CD4-positive, alpha-beta memory T cell (primary cell): ENCODE measurements at places on chromosomes 16 and 17. TPM values are rescaled to one million over a fixed set of nuclear protein-coding genes. Genes with fewer than 3 reads are reported as not detected.

DNA sequence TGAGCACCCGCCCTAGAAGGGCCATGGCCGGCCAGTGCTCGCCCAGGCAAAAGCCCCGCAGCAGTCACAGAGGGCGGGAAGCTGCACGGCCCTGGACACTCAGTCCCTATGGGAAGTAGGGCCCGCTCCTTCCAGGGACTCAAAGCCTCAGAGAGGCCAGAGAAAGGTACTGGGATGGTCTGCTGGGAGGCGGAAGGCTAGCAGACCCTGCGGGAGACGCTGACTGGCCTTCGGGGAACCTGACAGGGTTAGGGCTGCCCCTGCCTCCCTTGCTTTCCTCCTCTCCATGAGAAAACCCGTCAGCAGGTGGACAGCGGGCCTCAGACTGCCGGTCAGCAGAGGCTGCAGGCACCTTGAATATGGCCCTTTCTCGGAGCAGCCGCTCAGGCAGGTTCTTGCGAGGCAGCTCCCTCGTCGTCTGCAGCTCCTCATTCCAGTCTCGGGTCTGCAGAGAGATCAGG, 11.5 kb downstream of the CLUH start:
- no peak for DNase-seq

GRCh38 chr16:79869304-79870015, 268.9 kb upstream of the MAF start:
- DNase-seq, result no peak

GRCh38 chr16:83949724-83950001, 3.4 kb upstream of the OSGIN1 start:
- DNase-seq, result no peak

DNA sequence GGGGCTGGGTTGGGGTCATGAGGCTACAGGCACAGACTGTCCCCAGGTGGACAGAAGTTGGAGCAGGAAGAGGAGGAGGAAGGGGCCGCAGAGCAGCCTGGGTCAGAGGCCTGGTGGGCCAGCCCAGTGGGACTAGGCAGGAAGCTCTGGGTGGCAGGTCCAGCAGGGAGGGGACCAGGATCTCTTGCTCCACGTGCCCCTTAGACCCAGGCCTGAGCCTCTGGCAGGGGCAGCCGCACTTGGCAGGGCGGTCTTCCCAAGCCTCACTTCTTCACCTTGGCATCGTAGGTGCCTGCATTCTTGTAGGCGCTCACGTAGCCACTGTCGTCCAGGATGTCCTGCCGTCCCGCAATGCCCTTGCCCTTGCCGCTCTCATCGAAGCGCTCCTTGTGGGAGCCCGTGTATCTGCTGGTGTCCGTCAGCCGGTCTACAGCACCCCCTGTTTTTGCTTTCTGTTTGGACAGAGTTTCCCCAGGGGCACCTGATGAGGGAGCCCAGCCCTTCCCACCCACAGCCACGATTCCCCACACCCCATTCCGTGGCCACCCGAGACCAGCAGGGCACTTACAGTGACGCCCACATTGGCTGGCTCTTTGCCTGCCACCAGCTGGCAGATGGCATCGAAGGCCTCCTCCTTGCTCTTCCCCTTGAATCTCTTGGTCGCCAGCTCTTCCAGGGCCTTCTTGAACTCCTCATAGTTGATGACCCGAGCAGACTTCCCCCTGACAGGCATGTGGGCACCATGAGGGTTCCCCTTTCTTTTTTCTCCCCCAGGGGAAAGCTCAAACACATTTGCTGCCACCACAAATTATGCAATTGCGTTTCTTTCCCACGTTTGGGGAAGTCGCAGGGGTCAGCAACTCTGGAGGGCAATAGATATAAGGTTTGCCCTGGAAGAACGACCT, 3.1 kb downstream of the TPPP3 start:
- DNase-seq, result no peak

DNA sequence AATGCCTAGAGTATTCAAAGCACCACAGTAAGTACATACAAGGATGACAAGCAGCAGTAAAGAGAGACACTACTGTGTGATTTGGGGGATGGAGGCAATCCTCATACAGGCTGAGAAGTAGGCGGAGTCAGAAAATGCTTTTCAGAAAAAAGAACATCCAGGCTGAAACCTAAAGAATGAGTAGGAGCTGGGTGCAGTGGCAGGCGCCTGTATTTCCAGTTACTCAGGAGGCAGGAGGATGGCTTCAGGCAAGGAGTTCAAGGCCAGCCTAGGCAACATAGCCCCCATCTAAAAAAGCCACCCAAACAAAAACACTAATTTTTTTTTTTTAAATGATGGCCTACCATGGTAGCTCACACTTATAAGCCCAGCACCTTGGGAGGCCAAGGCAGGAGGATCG, 10.3 kb downstream of the KANSL1 start:
- DNase-seq, result no peak

DNA sequence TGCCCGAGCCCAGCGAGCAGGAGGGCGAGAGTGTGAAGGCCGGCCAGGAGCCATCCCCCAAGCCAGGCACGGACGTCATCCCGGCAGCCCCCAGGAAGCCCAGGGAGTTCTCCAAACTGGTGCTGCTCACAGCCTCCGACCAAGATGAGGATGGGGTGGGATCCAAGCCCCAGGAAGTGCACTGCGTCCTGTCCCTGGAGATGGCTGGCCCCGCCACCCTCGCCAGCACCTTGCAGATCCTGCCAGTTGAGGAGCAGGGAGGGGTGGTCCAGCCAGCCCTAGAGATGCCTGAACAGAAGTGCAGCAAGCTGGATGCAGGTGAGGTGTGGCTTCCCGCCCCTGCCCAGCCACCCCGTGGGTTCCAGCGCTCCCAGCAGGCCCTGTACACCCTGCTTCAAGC, 18.0 kb downstream of the FLYWCH1 start:
- no peak for DNase-seq

DNA sequence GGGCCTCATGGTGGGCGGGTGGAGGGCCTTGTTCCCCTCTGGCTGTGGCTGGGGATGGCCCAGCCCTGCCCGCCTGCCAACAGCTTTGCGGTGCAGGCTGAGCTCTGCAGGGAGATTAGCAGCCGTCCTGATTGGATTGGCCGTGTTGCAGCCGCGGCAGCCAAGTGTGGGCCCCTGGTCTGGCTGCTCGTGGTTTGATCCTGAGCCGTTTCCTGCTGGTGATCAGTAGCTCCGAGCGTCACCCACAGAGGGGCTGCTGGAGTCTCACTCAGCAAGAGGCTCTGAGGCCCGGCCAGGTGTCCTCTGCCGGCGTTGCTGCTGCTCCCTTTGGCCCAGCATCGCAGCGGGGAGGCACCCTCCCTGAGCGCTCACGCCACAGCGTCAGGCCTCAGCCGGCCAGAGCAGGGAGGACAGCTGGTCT, 32.5 kb downstream of the BAIAP2 start:
- no peak for DNase-seq

DNA sequence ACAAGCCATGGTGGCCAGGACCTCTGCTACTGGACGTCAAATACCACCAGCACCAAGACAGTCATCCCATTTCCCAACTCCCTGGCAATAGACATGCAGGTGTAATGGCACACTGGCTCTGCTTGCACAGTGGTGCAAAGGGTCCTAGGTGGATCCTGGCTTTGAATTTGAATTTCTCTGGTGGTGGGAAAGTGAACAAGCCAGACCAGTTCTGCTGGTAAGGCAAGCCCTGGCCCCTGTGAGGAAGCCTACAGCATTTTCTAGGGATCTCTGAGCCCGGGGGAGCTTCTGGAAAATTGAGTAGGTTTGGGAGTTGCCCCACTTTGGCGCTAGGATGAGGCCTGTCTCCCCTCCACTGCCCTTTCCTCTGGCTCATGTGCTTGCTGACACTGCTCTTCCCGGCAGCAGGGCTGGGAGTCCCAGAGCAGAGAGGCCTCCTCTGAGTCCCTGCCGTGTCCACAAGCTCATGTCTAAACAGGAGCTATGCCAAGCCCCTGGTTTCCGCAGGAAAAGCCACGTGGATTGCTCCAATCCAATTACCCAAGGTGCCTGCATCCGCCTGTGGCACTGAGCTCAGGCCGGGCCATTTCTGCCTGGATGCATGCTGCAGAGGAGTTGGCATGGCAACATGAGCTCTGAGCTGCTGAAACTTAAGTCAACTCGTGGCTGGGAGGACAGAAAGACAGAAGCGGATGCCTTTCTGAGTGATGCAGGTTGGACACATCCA, 67.0 kb downstream of the PRMT7 start:
- no peak for DNase-seq

DNA sequence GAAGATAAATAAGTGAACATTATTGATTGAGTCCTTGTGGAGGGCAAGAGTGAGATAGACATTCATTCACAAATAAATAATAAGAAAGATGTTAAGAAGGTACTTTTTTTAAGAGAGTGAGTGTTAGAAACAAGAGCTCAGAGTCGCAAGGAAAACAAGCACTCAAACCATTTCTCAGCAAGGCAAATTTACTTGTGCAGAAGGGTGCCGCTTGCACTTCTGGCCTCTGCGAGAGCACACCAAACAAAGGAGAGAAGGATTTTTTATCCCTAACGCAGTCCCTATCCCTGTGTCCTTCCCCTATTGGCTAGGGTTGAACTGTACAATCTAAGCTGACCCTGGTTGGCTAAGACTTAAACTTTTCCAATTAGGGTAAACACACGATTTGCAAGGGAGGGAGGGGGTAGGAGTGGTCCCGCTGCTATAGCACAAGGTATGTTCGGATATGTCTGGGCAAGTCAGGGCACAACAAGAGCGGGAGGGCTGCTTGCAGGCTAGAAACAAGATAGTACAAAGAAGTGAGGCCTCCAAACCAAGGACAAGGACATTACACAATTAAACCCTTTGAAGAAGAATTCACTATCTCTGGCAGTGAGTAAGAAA, 156.2 kb downstream of the PPM1E start:
- no peak for DNase-seq

GRCh38 chr16:50864386-50864785, 122.5 kb downstream of the CYLD start:
- no peak for DNase-seq

DNA sequence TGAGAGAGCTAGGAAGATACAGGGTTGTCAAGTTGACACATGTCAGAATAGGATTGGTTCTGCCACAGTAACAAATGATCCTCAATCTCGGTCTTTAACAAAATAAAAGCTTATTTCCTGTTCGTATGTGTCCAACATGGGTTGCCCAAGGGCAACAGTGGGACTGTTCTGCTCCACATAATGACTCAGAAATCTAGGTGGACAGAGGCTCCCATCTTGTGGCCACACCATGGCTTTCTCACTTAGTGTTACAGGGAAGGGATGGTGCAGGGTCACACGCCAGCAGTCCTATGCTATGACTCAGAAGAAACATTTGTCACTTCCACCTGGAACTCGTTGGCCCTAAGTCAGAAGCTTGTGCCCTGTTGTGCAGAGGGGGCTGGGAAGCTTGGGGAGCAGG, 364.9 kb downstream of the SNX29 start:
- no peak for DNase-seq

DNA sequence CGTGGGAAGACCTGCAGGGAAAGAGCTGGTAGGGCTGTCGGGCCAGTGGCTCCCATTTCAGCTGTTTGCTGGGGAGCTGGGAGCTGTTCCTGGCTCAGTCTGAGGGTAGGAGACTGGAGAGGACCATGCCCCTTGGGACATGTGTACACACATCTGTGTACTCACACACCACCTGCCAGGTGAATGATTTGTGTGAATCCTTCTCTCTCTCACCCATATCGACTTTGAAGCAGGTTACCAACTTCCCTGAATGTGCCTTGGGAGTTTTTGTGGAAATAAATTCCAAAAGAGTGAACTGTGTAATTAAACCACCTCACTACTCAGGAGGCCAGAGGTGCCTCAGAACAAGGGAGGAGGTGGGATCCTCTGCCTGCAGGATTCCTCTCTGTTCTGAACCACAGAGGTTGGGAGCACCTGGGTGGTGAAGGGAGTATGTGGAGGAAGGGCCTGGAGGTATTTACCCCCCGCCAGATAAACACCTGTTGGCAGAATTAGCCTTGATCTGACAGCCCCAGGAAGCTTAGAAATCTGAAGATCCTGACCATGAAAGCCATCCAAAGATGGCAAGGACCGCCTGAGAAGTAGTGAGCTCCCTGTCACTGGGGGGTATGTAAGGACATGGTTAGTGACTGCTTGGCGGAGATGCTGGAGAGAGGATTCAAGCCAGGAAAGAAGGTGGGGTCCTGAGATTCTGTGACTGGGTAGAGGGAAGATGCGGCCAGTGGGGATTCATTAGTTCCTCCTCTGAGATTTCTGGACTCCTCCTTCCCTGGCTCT, 3.3 kb downstream of the ABCC3 start:
- no peak for DNase-seq

DNA sequence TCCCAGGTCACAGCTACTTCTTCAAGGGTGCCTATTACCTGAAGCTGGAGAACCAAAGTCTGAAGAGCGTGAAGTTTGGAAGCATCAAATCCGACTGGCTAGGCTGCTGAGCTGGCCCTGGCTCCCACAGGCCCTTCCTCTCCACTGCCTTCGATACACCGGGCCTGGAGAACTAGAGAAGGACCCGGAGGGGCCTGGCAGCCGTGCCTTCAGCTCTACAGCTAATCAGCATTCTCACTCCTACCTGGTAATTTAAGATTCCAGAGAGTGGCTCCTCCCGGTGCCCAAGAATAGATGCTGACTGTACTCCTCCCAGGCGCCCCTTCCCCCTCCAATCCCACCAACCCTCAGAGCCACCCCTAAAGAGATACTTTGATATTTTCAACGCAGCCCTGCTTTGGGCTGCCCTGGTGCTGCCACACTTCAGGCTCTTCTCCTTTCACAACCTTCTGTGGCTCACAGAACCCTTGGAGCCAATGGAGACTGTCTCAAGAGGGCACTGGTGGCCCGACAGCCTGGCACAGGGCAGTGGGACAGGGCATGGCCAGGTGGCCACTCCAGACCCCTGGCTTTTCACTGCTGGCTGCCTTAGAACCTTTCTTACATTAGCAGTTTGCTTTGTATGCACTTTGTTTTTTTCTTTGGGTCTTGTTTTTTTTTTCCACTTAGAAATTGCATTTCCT, 3.4 kb upstream of the LPCAT2 start:
- no peak for DNase-seq

The CPNE7 gene
- total RNA-seq, result 7.3 TPM

The RHBDL3 gene
- not detected for total RNA-seq

The CIBAR2 gene
- total RNA-seq, result not detected
